ENCODE measurements at places on chromosomes 16 and 17.

DNA sequence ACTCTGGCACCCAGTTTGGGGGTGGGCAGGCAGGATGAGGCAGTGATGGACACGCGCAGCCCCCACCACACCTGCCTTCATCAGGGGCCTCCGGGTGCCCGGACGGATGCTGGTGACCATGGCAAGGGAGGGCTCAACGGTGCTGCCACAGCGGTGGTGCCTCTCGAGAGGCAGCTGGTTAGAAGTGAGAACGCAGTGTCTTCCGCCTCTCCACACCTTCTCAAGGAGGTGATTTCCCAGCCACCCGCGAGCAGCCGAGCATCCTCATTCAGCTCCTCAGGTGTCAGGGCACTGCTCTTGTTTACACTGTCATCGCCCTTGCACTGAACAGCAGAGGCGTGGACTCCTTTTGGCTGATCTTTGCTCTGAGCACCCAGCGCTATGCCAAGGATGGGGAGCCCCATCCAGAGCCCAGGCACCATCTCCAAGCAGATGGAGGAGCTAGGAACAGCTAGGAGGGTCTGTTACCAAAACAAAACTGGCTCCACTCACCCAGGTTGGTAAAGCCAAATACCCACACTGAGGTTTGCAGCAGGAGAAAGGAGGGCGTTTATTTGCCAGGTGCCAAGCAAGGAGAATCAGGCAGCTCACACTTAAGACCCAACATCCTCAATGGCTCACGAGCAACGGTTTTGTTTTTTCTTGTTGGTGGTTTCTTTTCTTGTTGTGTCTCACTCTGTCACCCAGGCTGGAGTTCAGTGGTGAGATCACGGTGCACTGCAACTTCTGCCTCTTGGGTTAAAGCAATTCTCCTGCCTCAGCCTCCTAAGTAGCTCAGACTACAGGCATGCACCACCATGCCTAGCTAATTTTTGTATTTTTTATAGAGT is 174.3 kb upstream of the TNRC6C start:
- no peak for DNase-seq

- no peak for DNase-seq
Measured at GRCh38 chr16:61295311-61295710, 740.9 kb downstream of the CDH8 start.

DNA sequence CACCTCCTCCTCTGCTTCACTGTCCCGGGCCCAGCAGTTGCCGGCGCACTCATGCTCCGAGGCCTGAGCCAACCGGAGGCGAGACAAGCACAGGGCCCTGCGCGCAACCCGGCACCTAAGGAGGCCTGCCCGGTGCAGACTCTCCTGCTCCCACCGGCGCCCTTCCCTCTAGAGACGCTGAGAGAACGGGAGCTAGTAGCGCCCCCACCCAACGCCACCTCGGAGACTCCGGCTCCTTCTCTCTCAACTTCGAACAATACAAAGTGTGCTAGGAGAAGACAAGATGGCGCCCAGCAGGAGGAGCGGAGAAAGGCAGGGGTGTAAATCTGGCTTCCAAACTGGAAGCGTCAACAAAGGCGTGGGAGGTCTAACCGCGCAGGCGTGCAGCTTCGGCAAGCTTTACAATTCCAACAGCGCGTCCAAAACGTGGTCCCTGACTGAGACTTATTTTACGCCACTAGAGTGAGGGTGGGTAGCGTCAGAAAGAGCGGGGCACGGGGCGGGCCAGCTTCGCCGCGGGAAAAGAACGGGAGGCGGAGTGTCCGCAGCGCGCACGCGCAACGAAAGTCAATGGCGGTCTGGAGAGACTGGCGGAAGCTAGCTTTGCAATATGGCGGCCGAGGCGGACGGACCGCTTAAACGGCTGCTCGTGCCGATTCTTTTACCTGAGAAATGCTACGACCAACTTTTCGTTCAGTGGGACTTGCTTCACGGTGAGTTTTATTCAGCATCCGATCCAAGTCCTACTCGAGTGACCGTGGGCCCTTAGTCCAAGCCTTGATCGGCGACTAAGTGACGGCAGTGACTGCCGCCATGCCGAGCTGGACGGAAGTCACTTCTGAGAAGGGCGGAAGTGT is at the start of gene MPDU1:
Gene MPDU1 (plus strand): TSS at position 600 of the 857 bp plus-strand sequence. CDS start 11 bp downstream, at position 611.
- DNase-seq, result no peak

DNA sequence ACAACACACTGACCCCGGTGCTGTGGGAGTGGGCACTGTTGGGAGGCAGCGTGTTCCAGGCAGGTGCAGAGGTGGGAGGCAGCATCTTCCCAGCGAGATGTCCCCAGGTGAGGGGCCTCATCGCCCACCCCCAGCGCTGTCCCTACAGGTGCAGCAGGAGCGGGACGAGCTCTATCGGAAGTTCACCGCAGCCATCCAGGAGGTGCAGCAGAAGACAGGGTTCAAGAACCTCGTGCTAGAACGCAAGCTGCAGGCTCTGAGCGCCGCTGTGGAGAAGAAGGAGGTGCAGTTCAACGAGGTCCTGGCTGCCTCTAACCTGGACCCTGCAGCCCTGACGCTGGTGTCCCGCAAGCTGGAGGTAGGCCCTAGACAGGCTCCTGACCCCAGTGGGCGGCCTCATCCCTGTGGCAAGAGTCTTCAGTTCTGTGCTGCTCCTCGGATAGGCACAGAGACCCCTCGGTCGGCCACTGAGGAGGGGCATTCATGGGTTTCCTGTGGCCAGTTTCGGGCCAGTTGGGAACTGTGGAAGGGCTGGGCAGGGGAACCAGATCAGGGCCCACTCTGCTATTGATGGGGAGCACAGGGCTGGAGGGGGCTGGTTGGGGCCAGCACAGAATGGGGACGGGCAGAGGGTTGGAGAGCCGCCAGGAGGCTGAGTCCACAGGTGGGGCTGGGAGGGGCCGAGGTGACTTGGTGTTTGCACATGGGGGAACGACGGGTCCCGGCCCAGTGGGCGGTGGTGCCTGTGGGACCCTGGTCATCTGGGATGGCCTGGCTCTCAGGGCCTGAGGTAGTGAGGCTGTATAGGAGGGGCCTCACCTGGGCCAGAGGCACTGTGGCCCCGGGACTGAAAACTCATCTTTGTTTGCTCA is 21.1 kb upstream of the DBNDD1 start:
- no peak for DNase-seq

DNA sequence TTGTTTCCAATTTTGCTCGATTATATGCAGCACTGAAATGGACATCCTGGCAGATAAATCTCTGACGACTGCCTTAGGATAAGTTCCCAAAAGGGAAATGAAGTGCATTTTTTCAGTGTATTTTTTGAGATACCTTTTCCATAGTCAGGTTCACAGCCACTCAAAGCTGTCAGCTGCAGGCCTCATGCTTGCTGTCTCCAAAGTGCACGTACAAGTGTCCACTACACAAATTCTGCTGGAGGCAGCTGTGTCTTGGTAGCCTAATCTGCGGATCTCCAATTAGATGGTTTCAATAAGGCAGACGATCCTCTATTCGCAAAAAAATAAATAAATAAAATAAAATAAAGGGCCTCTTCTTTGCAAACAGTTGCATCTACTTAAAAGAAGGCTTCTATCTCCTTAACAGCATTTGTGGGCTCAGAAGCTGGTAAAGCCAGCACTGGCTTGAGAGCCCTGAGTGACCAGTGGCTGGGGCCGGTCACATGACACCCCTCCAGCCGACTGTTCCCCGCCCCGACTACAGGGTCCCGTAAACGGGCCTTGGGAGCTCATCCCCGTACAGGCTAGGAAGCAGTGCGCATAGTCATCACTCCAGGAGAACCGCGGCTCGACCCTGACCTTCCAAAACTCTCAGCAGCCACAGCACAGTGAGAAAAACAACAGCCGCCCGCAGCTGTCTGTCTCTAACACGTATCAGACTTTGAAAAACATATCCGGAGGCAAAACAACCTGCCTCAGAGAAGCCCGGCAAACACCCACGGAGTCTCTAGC is 18.8 kb downstream of the RPH3AL start:
- no peak for DNase-seq

DNA sequence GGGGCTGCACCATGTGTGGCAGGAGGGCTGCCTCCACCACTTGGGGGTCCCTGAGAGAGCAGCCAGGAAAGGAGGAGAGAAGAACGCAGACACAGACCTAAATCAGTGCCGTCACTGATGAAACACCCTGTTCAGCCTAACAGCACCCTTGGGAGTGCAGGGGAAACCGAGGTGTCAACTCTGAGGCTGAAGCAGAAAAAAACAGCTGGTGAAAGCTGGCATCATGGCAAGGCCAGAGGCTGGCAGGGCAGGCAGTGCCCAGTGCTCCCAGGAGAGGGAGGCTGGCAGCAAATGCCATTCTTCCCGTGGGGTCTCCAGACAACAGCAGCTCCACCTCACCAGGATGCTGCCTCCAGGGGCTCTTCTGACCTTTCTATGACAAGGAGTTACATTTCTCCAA is 23.1 kb downstream of the SPHK1 start:
- DNase-seq, result no peak

DNA sequence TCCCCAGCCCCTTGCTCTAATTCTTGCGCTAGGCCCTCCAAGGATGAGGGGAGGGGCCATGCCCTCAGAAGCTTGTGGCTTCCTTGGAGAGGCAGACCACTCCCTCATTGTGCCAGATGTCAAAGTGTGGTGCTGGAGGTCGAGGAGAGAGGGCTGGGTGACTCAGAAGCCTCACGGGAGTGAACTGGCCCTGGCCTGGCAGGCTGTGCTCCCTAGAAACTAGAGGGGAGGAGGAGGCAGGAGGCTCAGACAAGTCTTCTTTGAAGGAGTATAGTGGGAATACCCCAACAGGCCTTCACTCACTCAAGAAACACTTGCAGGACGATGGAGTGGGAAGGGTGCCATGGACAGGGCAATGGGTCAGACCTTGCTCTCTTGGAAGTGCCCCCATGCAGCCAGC is 18.5 kb downstream of the ANKRD40 start:
- no peak for DNase-seq

DNA sequence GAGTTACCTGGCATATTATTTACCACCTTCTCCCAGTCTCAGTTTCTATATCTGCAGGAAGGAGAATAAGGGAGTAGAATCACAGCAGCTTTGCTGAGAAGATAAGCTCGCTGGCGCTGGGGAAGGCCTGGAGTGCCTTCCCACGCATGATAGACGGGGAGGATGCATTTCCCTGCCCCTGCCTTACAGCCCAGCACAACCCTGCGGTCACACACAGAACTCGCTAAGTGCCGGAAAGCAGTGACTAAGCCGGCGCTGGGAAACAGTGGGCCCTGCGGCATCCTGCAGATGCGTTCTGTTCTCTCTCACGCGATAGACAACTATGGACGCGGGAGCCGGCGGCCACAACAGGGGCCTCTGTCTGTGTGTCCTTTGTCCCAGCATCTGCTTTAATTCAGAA is 4.8 kb downstream of the CA5A start:
- DNase-seq, result no peak

GRCh38 chr17:3891626-3892094 is 1.2 kb downstream of the CAMKK1 start:
- no peak for DNase-seq

DNA sequence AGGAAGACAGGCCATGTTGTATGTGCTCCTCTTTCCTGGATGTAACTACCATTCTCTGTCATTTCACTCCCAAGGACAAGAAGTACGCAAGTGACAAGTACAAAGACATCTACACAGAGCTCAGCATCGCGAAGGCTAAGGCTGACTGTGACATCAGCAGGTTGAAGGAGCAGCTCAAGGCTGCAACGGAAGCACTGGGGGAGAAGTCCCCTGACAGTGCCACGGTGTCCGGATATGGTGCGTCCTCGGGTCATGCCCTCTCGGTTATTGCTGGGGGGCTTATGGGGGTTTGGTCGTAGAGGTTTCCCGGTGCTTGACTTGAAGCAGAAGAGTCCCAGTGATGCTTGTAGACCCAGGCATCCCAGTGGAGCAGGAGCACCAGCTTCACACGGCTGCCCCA is 29.0 kb downstream of the PLD6 start:
- no peak for DNase-seq

GRCh38 chr16:17744921-17745572 is 274.3 kb upstream of the XYLT1 start:
- no peak for DNase-seq
